Activated T-helper 1 cell treated with anti-CD3 and anti-CD28 coated beads, Interleukin-12 subunit alpha, Interleukin-12 subunit beta, Interleukin-2, Interleukin-4 antibody, amounts not matched to agents 30 ng/mL and 10 ng/mL and 1 ng/mL, durations not matched to agents 14 hours and 24 hours and 36 hours (primary cell): ENCODE measurements at places on chromosomes 5 and 9.
A peak's percentile ranks its signal among the peaks of the same experiment; 100 is the strongest.

DNA sequence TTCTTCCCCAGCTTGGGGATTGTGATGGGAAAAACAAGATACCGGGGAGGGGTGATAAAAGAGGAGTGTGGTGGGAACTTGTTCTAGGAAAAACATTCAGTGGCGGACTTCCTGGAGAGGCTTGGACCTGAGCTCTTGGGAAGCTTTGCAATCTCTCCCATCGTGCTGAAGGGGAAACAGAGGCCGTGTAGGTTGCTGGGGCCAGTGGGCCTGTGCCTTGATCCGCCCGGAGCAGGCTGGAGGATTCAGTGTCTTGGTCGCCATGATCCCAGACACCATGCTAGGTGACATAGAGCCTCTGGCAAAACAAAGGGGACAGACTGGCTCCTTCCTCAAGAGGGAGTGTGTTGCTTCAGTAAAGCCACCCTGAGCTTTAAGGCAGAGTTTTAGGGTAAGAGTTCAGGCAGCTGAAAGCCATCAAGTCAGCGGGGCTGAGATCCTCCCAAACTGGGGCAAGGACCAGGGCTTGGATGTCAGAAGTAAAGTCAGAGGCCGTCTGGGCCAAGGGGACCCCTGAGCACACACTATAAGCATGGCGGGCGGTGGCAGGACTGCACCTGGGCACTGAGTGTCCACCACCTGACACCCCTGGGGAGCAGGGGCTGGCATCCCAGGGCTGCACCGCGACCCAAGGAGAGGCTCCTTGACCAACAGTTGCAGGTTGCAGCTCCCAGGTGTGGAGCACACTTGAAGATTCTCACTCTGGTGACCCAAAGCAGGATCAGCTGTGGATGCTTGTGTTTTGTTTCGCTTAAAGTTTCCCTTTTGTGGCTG is 44.7 kb downstream of the TRIP13 start:
- DNase-seq: no peak

DNA sequence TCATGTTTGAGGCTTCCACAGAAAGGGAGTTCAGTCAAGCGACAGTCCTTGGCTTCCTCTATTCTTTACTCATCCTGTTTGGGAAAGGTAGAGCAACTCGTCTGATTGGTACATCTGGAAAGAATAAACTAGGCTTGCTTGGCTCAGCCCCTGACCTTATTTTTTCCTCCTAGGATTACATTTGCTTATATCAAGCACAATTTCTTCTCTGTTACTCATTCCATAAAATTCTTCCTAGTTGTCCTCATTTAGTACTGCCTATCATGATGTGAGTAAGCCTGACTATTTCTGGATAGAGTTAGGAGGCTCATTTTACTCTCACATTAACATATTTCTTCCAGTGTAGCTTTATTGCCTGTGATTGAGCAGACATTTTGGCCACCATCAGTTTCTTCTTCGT is 10.9 kb upstream of the CARNMT1 start:
- DNase-seq: no peak

- DNase-seq: peak; percentile 94
These were observed at the start of the genes CDC26 and PRPF4 for GRCh38 chr9:113275157-113276131. Gene CDC26 (minus strand): TSS chr9:113275572. CDS start chr9:113272507, 3,065 bp downstream. Gene PRPF4 (plus strand): TSS chr9:113275658. CDS start chr9:113275744, 86 bp downstream.

GRCh38 chr5:71932655-71933338 is 174.5 kb upstream of the MAP1B start:
- DNase-seq: no peak

DNA sequence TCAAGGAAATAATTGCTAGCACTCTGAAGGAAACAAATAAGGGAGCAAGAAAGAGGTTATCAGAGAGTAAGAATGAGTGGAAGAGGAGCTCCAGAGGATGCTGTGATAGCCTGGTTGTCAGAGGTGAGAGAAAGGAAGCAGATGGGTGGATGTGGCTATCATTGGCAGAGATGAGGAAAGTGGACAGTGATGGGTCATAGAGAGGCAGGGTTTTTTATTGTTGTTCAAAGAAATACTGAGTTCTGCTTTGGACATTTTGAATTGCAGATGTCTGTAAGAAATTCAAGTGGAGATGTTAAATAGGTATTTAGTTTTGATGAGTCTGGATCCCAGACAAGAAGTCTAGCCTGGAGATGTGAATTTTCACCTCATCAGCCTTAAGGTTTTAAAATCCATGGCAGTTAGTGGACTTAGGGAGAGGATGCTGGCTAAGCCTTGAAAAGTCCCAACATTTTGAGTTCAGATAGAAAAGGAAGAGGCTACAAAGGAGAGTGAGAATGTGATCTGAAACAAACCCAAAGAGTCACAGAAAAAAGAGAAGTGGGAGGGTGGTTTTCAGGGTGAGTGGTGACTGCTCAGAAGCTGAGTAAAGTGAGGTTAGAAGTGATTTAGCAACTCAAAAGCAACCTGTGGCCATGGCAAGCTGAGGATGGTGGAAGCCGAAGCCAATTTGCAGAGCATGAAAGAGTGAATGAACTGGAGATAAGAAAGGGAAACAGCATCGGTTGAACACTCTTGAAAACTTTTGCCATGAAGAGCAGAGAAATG is 50.4 kb downstream of the PPIC start:
- no peak for DNase-seq

GRCh38 chr5:33433303-33434240 is 7.2 kb upstream of the TARS1 start:
- DNase-seq: no peak

DNA sequence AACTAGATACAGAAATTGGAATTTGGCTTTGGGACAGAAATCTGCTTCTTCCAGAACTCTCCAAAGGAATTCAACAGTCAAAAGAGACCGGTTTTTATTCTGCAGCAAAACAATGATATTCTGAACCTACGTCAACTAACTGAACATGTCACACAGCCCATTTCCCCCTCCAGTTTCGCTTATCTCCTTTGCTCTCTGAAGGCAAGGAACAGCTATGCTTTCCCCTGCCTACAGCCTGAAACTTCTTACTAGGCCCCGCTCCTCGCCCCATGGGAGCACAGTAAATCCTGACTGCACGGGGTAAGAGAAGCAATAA is 488 bp downstream of the SKIC3 start:
- no peak for DNase-seq
